ENCODE measurements at places on chromosomes 7 and 10.

GRCh38 chr10:116073001-116073400, 200.0 kb downstream of the GFRA1 start:
- DNase-seq = no peak

GRCh38 chr10:5927306-5927705, 37.3 kb downstream of the FBH1 start:
- no peak for DNase-seq

DNA sequence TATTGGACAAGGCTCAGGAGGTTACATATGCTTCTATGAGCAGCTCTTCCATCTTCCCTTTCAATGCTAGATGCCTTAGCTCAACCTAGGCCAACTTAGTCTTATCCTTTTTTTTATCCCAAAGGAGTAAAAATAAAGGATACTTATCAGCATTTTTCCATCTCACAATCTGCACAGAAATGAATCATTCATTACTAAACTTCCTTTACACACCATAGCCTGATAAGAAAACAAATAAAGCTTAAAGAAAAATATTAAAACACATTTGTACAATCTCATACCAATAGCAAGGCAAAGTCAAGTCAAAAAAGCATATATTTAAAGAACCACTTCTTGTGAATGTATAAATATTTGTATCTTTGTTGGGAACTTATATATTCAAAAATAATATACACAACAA, 407.4 kb downstream of the GRM8 start:
- DNase-seq = no peak

GRCh38 chr7:155531681-155532080, 14.7 kb downstream of the CNPY1 start:
- DNase-seq = no peak

All from dermis blood vessel endothelial cell (primary cell).